NCI-H345 (cell line): ENCODE measurements at places on chromosomes 2 and 18.

DNA sequence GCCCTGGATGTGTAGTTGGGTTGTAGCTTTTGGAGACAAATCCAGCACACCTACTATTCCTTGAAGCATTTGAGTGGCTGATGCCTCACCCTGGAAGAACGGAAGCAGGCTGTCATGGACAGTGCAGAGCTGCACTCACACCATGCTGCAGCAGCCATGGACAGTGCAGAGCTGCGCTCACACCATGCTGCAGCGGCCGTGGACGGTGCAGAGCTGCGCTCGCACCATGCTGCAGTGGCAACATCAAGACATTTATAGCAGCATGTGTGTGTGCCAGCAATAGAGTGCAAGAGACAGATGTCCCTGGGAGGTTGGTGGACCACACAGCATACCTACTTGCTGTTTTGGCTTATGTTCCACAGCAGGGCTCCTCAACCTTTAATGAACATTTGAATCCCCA lies 30.6 kb downstream of the GNAL start:
- DNase-seq = no peak

GRCh38 chr2:215361876-215362561 lies 50.2 kb downstream of the ATIC start:
- no peak for DNase-seq

DNA sequence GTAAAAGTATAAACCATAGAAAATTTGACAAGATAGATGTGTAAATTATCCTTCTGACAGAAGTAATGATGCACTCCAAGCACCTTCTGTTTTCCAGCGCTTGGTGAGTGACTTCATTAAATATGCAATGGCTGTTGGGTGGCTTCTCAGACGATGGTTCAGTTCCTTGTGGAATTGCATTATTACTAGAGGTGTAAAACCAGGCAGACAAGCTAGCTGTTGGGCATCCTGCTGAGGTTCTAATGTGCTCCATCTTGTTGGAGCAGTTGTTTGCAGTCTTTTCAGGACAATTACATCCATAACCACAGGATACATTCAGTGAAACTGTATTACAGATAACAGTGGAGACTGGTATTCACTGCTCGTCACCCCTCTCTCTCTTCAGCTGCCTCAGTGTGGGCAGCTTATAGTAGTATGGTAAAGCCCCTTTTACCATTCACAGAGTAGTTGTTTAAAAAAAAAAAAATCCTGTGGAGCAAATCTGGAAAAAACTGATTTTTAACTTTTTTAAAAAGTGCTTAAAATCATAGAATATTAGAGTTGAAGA lies 143.5 kb downstream of the AGPS start:
- DNase-seq = peak; percentile 47

DNA sequence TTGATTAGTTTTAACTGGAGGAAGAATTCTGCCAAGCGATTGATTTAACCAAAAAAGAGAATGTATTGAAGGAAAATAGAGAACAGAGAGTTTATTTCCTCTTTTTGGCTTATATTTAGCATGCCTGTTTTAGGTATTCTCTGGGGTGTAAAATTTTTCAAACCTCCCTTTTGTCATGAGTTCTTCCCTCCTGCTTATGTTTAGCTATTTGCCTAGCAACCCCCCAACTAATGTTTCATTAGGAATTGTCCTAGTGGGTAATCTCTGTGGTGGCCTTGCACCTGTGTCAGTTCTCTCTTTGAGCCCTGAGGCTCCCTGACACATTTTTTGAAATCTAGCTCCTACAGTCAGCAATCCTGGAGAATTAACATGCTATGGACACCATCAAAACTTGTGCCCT lies 12.5 kb upstream of the REG1B start:
- DNase-seq = no peak

- no peak for DNase-seq
Measured at GRCh38 chr2:55947752-55948151, 24.2 kb upstream of the EFEMP1 start.

GRCh38 chr2:57515366-57515765 lies 531.2 kb upstream of the VRK2 start:
- no peak for DNase-seq
